ENCODE measurements at places on chromosomes 13 and 19.

DNA sequence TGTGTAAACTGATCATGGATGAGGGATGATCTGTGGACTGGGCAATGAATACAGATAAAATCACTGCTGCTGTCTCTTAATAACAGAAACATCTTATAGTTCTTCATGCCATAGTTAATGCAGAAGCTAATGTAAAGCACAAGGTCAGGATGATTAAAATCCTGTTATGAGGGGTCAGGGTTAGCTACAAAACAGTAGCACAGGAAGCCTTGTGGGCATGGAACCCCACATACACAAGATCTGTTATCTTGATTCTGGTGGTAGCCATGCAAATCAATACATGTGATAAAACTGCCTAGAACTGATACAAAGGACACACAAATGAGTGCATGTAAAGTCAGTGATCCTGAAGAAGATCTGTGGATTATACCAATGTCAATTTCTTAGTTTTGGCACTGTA lies 96.4 kb downstream of the KLF12 start:
- DNase-seq = no peak

DNA sequence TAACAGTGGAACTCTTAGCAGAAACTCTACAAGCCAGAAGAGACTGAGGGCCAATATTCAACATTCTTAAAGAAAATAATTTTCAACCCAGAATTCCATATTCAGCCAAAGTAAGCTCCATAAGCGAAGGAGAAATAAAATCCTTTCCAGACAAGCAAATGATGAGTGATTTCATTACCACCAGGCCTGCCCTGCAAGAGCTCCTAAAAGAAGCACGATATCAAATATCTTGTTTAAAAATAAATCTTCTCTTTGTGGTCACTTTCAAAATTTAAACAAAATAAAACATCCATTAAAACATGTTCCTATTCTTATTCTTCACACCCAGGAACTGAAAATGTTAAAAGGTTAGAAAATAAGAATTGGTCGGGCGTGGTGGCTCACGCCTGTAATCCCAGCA lies 13.7 kb downstream of the MICU2 start:
- no peak for DNase-seq

- no peak for DNase-seq
These were observed 60.8 kb downstream of the AP1M1 start for GRCh38 chr19:16258440-16258903.

- DNase-seq = no peak
These were observed 291.5 kb downstream of the ZNF536 start for GRCh38 chr19:30663611-30664174.

DNA sequence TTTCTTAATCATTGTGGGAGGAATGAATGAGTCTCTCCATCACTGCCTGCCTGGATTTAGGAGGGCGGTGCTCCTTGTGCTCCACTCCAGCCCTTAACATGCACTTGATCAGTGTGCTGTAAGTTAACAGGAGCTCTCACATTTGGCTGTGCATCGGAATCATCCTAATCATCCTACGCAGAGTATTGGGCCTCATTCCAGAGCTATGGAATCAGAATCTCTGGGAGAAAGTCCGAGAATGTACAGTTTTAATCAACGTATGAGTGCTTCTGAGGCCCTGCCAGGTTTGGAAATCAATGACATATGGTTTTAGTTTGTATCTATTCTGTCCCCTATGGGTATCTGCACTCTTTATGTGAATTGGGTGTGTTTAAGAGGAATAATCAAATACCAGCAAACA lies 34.9 kb upstream of the DCLK1 start:
- no peak for DNase-seq

DNA sequence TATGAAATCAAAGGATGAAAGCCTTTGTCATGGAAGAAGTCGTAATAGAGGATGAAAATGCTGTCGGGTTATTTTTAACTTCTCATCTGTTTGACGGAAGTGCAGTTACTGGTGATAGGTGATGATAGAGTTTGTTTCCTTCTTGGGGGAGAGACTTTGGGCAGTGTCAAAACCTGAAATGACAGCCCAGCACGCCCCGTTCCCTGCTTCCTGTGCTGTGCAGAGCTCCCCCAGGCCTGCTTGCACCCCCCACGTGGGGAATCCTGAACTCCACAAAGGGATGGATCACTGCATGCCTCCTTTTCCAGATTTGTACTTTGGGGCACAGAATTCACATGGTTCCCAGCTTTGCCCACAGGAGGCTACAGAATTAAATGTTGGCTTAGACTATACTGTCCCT lies 102.7 kb downstream of the ATP11A start:
- no peak for DNase-seq

DNA sequence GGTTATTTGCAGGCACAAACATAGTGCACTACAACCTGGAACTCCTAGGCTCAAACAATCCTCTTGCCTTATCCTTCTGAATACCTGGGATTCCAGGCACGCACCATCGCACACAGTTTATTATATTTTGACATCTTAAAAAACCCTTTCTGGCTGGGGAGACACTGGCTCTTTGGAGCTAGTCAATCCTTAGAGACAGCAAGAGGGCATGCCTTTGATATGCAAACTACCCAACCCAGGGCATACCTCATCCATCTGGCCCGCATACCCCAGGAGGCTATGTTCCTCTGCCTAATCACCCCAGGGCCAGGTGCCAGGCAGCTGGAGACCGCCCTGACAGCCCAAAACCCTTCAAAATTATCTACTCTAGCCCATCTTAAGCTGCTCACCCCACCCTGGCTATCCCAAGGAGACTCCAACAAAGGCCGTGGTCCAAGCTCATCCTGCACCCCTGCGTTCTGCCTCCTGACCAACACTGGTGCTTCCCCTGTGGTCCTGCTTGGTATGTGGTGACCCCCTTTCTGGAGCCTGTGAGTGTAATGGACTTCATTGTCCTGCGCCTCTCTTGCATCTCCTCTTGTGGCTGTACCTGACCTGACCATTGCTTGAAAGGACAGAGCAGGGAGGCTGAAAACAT lies 86.4 kb downstream of the RGCC start:
- no peak for DNase-seq

DNA sequence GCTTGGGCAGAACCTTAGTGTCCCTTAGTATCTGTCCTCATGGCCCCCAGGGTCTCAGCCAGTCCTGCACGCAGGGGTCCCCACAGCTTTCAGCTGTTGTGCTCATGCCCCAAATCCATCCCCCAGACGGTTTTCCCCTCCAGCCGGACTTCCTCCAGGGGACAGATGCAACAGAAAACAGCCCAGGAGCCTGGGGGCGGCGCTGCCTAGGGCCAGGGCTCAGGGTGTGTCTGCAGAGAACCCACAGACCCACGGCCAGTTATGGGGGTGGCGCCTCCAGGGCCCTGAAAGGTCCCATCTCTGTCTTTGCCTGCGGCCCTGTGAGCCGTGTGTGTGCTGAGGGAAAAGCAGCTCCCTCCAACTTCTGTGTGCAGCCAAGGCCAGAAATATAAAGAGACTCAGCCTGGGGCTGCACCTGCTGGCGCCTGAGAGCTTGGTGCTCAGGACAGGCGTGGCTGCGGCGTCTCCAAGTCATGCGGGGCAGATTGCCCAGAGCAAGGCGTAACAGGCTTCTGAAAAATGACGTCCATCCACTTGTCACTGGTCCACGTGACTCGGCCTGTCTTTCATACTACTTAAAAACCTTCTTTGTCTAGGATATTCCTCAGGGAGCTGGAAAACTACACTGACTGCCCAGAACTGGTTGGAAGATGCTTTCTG lies 22.1 kb upstream of the F7 start:
- DNase-seq = no peak

- DNase-seq = no peak
These were observed 29.4 kb upstream of the STK24 start for GRCh38 chr13:98606296-98606695.

DNA sequence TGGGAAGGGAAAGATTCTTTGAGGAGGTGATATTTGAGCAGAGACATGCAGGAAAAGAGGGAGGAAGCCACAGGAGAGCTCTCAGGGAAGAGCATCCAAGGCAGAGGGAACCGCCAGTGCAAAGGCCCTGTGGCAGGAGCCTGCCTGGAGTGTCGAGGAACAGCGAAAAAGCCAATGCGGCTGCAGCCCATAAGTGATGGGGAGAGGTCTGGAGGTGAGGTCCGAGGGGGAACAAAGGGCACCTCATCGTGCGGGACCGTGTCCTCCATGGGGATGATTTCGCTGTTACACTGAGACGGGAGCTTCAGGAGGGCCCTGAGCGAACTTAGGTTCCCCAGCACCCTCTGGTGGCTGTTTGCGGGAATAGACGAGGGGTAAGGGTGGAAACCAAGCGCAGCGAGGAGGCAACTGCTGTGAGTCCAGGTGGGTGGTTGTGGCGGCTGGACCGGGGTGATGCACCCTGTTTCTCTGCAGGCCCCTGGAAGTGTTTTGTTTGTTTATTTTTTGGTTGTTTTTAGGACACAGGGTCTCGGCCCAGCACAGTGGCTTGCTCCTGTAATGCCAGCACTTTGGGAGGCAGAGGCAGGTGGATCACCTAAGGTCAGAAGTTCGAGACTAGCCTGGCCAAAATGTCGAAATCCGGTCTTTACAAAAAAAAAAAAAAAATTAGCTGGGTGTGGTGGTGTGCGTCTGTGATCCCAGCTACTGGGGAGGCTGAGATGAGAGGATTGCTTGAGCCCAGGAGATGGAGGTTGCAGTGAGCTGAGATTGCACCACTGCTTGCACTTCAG lies 5.9 kb upstream of the EHD2 start:
- peak; percentile 79 for DNase-seq

- DNase-seq = peak; percentile 13
These were observed 68.2 kb downstream of the ESD start for GRCh38 chr13:46728777-46729176.

GRCh38 chr19:30266687-30267086 lies 105.5 kb upstream of the ZNF536 start:
- DNase-seq = no peak
